ENCODE measurements at places on chromosomes 13 and 19.
A peak's percentile ranks its signal among the peaks of the same experiment; 100 is the strongest.

GRCh38 chr13:51895906-51896888, 34.4 kb downstream of the CCDC70 start:
- peak; percentile 13 for DNase-seq

GRCh38 chr13:41533266-41534052, 76.1 kb downstream of the RGCC start:
- no peak for DNase-seq

GRCh38 chr13:104701591-104701990, 1635.4 kb upstream of the SLC10A2 start:
- no peak for DNase-seq

DNA sequence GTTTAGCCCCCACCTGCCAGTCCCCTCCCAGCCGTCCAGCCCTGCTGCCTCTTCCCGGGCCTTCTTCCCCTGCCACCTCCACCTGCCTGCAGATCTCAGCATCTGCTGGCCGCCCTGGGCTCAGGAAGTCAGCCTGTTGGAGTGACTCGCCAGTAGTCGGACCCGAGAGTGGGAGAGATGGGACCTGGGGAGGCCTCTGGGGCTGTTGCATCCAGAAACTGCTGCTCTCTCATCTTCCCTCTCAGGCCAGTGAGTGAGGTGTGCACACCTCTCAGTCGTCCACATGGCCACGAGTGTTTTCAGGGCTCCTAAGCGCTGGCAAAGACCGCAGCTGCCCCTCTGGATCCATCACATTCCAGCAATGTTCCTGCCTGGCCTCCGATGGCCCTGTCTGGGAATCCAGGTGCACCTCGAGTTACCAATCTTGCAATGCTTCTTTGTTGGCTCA, 151.8 kb upstream of the SOX1 start:
- no peak for DNase-seq

DNA sequence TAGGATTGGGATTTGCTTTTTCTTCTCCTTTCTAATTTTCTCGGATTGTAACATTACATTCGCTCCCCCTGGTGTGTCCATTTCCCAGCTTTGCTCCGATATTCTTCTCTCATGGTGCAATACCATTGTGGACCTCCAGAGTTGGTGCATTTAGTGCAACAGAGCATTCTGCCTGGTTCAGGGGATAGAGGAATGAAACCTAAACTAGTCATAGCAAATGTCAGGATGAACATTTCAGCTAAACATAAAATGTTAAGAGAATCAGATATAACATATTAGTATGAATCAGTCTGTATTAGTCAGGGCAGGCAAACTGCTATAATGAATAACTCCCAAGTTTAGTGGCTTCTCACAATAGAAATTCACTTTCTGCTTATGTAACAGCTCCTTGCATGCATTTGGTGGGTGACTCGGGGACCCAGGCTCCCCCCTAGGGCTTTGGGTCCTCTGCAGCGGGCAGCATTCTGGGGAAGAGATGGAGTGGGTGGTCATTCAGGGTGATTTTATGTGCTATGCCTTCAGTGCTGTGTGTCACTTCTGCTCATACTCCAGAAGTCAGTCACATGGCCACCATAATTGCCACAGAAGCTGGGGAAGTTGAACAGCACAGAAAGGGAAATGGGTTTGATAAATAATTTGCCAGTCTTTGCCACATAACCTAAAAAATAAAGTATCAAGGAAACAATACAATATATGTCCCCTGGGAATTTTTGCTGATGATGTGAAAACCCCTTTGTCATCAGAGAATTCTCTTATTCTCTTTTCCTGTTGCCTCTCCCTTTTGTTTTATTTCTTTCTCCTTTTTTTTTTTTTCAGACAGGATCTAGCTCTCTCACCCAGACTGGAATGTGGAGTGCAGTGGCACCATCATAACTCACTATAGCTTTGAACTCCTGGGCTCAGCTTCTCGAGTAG, 111.0 kb downstream of the HSPH1 start:
- DNase-seq, result no peak

- no peak for DNase-seq
Measured at GRCh38 chr13:43170506-43170905, 147.1 kb downstream of the DNAJC15 start.

DNA sequence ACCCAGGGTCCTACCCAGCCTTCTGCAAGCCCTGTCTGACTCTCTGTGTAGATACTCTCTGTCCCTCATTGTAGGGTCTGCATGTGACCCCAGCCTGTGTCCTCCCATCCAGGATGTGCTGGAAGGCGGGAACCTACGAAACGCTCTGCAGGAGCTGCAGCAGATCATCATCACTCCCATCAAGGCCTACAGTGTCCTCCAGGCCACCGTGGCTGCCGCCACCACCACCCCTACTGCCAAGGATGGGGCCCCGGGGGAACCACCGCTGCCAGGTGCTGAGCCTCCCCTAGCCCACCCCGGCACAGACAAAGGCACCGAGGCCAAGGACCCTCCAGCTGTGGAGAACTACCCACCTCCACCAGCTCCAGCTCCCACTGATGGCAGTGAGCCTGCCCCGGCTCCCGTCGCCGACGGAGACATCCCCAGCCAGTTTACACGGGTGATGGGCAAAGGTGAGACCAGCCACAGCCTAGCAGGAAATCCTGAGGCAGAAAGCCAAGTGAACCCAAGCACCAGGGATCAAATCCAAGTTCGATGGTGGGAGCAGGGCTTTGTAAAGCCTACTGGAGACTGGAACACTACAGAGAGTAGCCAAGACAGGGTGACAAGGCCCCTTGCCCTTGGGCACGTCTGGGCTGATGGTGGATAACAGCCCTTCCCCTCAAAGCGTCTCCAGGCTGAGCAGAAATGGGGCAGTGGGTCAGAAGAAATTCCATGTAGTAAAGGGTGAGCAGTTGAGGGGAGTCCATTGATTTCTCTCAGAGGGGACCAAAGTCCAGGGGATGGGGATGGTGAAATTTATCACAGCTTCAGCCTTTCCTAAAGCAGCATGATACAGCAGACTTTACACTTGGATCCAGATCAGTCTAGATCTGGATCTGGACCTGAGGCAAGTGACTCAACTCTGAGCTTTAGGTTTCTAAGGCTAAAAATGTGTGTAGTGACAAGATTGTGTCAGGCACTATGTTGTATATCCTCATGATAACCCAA, 13.2 kb downstream of the PAF1 start:
- no peak for DNase-seq

- no peak for DNase-seq
Measured at GRCh38 chr19:35166100-35167063, 11.8 kb downstream of the FXYD5 start.

- DNase-seq, result no peak
Measured at GRCh38 chr13:102698649-102698980, 3.8 kb upstream of the METTL21C start.

DNA sequence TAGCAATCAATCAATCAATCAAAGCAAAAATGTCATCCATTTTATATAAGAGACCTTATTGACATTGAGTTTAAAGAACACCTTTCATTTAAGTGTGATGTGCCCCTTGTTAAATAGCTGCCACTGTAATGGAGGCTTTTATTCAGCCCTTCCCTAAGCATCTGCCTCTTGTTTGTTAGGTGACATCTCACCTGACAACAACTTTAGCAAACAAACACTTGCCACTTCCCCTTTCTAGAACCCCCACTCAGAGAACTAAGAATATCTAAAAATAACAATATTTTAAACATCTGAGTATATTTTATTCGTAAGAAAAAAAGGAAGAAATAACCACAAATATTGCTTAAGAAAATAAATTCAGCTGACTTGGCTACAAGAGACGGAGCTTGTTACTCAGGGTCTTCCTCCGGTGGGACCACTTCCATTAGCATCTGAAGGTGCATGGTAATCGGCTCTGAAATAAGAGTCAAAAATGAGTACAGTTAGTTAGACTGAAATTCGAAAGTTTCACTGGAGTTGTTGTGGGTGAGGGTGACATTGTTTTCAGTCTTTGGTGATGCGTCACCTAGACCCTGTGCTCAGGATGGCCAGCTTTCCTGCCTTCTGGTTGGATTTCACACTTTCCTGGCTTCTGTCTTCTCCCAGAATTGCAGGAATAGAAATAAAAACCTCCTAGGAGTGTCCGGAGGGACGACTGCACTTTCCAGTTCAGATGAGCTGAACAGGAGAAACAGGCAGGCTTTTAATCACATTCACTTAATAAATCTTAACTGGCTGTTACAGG, 39.1 kb downstream of the SLC7A9 start:
- DNase-seq, result no peak

- no peak for DNase-seq
Measured at GRCh38 chr19:34096020-34096915, 76.0 kb upstream of the LSM14A start.

DNA sequence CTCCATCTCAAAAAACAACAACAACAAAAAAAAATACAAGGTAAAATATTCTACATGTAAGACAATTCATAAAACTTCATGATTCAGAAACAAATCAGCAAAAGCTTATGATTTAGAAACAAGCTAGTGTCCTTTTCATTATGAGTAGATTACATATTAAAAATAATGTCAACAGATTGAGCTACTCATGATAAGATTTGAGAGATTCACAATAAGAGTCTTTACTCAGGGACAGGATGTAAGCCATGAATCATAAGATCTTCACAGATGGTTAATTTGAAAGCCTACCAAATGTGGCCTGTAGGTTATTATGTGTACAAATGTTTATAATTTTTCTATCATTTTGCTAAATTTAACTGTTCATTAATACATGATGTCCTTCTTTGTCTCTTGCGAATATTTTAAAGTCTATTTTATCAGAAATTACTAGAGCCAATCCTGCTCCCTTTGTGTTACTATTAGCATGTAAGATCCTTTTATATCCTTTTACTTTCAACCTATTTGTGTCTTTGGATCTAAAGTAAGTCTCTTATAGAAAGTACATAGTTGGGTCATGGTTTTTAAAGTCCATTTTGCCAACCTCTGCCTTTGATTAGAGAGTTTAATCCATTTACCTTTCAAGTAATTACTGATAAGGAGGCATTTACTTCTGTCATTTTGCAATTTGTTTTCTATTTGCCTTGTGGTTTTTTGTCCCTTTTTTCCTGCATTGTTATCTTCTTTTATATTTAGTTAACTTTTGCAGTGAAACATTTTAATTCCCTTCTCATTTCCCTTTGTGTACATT, 68.3 kb upstream of the RXFP2 start:
- no peak for DNase-seq

DNA sequence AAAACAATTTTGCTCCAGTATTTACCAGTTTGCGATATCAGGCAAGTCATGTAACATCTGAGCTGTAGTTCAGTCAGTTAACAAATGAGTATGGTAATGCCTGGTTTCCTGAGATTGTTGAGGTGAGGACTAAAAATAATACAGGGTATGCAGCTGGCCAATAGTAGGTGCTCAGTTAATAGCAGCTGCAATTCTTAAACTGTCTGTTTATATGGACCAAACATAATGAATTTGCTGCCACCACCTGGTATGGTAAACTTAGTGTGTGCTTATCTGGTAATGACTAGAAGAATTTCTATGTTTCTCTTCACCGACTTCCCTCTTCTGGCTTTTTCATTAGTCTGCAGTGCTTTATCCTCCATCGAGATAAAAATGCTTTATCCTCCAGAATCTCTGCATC, 9.1 kb downstream of the ZMYM2 start:
- no peak for DNase-seq

GRCh38 chr19:5706876-5707573, 12.9 kb downstream of the LONP1 start:
- DNase-seq, result no peak

- no peak for DNase-seq
Measured at GRCh38 chr13:79318664-79319063, 87.4 kb downstream of the RBM26 start.

DNA sequence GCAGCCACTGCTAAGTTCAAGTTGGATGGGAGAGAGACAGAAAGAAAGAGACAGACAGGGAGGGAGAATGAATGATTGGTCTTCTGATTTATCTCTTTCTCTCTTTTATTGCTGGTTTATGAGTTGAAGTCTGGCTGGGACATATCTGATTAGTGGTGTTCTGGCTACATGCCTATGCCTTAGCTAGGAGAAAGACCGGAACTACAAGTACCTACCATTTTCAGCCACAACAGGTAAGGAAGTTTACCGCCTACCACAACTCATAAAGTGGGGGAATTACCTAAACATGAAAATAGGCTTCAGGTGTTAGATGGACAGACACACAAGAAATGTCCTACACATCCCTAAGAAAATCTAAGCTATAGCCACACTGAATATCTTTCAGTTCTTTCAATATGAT, 36.6 kb upstream of the GPC6 start:
- DNase-seq, result no peak

- no peak for DNase-seq
Measured at GRCh38 chr19:2974342-2975041, 2.9 kb upstream of the TLE6 start.

DNA sequence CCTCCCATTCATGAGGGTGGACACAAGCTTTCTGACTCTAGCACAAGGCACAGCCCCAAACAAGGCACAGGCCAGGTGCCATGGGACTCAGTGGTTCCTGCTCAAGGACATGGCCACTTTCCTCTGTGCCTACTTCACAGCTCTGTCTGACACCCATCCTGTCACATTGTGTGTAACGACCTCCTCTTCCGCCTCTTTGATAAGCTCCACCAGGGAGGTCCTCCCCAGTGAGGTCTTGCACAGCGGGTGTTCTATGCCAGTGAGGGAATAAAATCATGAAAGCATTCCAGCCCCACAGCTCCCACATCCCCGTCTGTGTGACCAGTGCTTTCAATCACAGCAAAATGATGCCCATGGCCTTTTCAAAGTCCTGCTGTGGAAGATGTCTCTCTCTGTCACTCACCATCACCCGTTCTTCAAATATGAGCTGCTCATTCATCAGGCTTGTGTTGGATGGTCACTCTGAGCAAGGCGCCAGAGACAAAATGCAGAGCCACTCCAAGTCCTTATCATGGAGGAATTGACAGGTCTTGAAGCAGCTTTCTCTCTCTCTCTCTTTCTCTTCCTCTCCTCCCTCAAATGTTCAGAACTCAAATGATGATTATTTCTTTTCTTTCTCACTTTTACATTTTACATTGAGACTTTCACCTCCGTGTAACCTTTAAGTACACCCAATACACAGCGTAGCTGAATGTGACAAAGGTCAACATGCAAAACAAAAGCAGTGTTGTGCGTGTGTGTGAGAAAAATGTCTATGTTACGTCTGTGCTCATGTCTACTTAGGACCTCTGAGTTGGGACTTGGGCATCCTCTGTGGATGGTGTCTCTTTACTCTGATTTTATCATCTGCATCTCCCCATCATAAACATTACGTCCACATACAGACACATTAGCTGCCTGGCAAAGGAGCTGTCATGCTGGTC, 8.0 kb upstream of the SPATA13 start:
- DNase-seq, result no peak

GRCh38 chr13:71290963-71291841, 575.8 kb downstream of the DACH1 start:
- DNase-seq, result peak; percentile 14

DNA sequence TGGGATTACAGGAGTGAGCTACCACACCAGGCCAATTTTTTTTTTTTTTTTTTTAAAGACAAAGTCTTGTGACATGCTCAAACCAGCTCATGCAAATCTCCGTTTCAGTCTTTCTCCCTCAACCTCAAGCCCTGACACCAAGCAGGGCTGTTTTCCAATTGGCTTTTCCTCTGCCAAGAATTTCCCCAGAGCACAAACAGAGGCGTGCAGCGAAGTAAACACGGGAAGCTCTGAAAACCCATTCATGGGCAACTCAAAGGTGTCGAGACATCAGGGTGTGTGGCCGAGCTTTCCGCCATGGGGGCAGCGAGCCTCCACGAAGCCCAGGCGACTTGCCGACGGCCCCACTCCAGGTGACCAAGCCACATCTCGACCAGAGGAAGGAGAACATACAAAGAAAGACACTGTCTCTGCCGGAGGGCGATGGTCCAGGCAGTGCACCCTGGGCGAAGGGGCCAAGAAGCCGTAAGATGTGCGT, 70.0 kb downstream of the INSR start:
- DNase-seq, result no peak
